ENCODE measurements at places on chromosomes 11 and 22.

GRCh38 chr11:128911701-128912100, 20.5 kb downstream of the KCNJ5 start:
- no peak for DNase-seq

GRCh38 chr11:38173676-38174075, 1575.6 kb upstream of the RAG2 start:
- DNase-seq: no peak

GRCh38 chr11:132728026-132728425, 804.3 kb downstream of the OPCML start:
- no peak for DNase-seq

GRCh38 chr11:35747668-35748067, 85.1 kb downstream of the TRIM44 start:
- DNase-seq: no peak

GRCh38 chr11:89381094-89381493, 110.1 kb downstream of the NOX4 start:
- DNase-seq: no peak

GRCh38 chr11:76023236-76024068, 182.8 kb downstream of the WNT11 start:
- no peak for DNase-seq

DNA sequence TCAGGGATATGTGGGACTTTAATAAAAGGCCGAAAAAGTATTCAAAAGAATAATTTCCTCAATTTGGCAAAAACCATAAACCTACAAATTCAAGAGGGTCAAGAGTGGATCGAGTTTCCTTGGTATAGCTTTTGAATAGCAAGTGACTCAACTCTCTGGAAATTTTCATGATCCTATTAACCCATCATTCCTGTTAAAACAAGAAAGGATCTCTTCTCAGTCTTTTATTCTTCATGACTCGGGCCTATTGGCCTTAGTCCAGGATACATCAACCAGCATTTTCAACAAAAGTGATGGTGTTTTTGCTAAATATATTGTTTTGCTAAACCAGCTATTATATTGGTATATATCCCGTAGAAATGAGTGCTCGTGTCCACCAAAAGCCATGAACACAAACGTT, 110.3 kb downstream of the ATXN10 start:
- DNase-seq: no peak

DNA sequence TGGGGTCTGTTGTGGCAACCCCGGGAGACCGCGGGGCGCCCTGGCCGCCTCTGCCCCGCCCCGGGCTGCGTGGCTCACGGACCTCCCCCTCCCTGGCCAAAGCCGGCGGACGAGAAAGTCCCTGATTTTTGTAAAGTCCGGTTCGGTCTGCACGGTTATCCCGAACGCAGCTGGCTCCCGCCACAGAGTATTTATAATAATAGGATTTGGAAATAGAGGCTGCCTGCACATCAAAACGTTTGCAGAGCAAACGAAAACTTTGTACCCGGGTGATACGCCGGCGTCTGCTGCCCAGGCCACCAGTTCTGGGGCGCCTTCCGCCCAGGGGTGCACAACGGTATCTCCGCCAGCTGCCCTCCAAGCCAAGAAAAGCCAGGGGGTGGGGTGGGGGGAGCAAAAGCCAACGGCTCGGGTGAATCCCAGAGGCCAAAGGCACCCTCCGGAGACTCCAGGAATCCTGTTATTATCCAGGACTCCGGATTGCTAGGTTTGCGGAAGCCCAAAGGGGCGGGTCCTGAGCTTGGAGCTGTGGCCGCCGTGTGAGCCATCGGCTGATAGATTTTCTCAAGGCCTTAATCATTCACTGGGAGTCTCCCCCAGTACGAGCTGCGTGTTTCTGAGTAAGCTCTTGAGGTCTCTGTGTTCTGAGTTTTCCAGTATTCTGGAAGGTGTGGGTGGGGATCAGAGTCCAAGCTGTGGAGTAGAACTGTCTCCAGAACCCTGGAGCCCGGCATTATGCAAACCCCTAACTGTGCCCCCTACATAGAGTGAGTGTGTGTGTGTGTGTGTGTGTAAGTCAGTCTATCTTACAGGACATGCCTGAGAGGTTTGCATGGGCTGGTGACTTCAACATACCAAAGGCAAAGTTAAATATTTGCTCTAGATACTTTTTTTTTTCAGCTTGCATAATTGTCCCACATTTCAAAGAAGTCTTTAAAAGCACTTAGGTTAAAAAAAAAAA, 673 bp upstream of the SHANK2 start:
- no peak for DNase-seq

DNA sequence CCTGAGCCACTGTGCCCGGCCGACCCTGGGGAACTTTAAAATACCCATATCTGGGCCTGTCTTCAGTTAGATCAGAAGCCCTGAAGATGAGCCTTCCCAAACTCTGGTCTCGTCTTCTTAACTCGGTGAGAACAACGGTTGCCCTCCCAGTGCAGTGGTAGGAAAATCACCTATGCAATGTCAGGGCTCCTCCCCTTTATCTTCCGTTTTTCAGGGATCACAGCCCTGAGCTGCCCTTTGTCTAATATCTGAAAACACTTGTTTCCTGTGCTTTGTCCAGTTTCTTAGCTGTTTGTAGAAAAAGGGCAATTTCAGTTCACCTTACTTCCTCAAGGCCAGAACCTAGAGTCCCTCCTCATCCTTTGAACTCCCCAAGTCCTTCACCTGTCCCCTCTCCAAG, 9.4 kb downstream of the DRAP1 start:
- no peak for DNase-seq

- no peak for DNase-seq
Observed at GRCh38 chr11:36007127-36007655, 63.3 kb downstream of the LDLRAD3 start.

DNA sequence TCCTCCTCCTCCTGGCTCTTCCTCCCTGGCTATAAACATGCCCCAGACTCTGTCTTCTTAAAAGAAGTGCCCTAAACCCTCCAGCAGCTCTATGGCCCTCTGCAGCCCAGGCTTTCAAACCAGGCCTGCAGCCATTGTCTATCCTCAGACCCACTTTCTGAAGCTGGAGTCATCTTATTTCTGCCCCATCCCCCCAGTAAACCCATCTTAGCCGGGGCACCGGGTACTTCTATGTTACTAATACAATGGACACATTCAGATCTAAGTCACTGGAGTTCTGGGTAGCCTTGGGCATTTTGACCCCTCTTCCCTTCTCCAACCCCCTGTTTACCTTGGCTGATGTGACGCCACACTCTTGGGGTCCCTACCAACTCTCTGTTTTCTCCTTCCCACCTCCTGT, 29.7 kb upstream of the CACNG2 start:
- DNase-seq: no peak
